ENCODE measurements at places on chromosomes 1 and 21.

GRCh38 chr21:34280389-34280795, 83.4 kb upstream of the KCNE2 start:
- no peak for DNase-seq

- DNase-seq, result no peak
Observed at GRCh38 chr1:9112961-9113880, 15.7 kb downstream of the GPR157 start.

- DNase-seq, result no peak
Observed at GRCh38 chr1:240343045-240343444, 251.4 kb downstream of the FMN2 start.

GRCh38 chr21:45439161-45439872, 34.4 kb downstream of the COL18A1 start:
- DNase-seq, result peak; percentile 76

DNA sequence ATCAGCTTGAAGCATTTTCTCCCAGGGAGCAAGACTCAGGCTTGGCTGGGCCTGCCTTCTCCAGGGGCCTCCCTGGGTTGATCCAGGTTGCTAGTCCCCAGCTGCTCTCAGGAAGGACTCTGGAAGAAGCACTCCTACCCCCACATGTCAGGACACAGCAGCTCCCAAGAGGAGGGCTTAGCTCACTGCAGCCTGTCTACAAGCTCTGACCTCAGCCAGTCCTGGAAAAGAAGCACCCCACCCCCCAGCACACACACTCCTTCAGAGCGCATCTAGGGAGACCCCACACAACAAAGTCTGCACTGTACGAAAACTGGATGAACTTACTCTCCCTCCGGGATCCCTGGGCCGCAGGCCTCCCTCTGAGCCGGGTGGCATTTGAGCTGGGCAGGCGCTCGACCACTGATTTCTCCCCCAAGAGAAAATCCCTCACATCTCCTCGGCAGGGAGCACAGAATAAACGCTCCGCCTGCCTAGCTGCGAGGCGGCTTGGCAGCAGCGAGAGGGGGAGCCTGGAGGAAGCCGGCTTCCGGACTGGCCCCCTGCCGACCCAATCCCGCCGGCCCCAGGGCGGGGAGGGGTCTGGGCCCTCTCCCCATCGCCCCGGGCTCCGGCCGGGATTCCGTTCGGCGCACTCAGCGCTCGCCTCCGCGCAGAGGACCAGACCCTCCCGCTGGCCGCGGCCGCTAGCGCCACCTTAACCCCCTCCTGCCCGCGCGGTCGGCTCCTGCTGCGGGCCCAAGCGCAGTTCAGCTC, at the start of gene KCNA2:
KCNA2 (minus strand) TSS at position 458 of the 756 bp plus-strand sequence. CDS start 1,576 bp downstream, outside the sequence.
- no peak for DNase-seq

Measured in T-helper 17 cell (primary cell).